RWPE1 (cell line): ENCODE measurements at places on chromosomes 12 and 14.

DNA sequence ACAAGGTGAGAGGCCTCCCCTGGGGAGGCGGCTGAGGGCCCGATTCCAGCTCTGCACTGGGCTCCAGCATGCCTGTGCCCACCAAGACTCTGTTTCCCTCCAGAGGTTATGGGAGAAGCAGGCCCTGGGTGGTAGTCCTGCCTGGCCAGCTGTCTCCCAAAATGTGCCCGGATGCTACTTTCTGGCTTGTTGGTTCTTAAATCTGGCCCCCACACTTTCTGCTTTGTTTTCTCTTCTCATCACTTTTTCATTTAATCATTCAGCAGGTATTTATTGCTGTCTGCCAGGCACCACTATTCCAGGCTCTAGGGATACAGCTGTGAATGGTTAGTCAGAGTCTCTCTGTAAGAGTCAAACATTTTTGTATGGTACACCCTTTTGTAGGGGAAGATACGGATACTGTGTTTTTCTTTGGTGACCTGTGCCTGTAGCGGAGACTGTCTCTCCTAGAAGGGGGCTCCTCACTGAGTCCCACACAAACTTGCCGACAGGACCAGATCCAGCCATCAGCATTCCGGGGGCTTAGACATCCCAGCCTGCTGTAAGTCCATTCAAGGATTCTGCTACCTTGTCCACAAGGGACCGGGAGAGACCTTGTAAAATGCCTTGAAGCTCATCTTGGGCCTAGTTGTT lies 3.8 kb downstream of the DHRS2 start:
- DNase-seq = no peak

GRCh38 chr12:115370650-115371049 lies 686.7 kb upstream of the TBX3 start:
- DNase-seq = no peak

DNA sequence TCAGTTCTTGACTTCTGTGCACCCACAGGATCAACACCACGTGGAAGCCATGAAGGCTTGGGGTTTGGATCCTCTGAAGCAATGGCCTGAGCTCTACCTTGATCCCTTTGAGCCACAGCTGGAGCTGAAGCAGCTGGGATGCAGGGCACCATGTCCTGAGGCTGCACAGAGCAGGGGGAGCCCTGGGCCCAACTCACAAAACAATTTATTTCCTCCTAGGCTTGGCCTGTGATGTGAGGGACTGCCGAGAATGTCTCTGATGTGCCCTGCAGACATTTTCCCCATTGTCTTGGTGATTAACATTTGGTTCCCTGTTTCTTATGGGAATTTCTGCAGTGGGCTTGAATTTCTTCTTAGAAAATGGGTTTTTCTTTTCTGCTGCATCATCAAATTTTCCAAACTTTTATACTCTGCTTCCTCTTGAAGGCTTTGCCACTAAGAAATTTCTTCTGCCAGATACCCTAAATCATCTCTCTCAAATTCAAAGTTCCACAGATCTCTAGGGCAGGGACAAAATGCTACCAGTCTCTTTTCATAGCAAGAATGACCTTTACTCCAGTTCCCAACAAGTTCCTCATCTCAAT lies 288.2 kb downstream of the CCDC59 start:
- DNase-seq = no peak

GRCh38 chr12:54147186-54147585 lies 41.6 kb downstream of the SMUG1 start:
- DNase-seq = no peak

DNA sequence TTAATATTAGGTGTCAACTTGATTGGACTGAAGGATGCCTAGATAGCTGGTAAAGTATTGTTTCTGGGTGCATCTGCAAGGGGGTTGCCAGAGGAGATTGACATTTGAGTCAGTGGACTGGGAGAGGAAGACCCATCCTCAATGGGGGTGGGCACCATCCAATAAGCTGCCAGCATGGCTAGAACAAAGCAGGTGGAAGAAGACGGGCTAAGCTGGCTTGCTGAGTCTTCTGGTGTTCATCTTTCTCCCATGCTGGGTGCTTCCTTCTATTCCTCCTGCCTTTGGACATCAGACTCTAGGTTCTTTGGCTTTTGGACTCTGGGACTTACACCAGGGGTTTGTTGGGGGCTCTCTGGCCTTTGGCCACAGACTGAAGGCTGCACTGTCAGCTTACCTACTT lies 87.4 kb downstream of the SLC38A1 start:
- DNase-seq = no peak

DNA sequence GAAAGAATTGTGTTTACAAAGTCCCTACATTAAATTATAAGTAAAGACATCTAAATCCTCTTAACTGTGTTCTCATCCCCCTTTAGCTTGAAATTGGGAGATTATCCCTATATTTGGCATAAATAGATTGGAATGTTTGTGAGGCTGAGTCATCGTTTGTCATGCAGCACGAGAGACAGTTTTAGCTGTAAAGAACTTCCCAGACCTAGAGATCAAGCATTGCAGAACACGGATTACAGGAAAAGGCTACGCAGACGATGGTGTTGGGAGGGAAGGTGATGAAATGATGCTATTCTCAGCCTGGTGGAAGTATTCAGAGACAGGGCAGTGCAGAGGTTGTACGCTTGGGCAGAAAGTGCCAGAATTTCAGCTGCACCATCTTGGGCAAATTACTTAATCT lies 93.8 kb downstream of the PTPRB start:
- DNase-seq = peak; percentile 75

DNA sequence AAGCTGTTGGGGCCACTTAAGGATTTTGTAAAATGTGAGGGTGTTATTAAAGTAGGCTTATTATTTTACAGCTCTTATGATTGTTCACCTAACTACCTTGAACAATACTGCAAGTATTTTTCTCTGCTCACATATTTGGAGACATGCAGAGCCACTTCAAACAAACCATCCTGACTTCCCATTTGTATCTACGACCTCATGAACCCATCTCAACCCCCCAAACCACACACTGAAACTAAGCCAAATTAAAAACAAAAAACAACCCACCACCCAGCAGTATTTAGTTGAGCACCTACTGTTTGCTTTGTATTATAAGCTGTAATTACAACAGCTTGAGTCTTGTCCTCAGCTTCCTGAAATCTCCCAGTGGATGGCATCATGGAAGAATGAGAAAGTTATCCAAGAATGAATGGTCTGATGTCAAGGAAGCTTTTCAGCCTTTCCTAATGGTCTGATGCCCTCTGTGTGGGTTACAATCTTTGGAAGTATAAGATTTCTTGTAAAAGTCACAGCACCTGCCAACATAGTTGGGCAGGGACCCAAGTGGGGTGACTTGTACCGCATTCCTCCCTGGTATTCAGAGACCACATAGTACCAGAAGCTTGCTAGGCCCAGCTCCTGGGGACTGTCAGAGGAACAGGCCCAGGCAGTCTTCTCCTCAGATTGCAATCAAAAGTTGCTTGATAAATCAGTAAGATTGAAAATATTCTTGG lies 416.6 kb downstream of the ZFP36L1 start:
- DNase-seq = no peak

DNA sequence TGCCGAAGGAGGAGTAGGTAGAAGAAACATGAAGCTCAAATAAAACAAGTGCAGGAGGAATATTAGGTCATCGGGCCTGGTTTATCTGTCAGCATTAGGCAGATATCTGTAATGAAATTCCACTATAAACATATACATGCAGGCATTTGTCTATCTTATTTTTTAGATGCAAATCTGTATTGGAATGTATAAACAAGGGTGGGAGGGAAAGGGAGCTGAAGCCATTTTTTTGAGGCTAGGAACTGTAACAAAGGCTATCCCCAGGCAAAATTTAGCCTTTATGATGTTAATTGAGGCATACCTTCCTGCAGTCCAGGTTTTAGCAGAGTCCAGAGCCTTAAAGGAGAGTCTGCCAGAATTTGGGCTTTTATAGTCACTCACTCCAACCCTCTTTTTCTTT lies 72.5 kb downstream of the PHLDA1 start:
- no peak for DNase-seq

DNA sequence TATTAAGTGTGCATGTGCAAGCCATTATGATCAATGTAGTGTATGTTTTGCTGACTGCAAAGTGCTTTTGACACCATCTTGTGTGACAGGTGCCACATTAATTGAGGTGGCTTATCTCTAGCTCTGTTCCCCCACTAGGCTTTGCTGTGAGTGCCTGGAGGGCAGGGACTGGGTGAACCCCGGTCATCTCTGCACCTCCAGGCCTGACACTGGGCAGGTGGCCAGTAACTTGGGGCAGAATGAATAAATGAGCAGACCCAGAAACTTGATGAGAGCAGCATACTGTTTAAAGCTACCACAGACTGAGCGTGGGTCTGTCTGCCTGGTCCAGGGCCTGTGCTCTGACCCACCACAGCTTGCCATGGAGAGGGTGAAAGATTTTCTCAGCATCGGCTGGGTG lies 151.6 kb downstream of the CALM1 start:
- DNase-seq = no peak

- no peak for DNase-seq
Observed at GRCh38 chr14:67436006-67436866, 24.3 kb upstream of the PLEK2 start.

- no peak for DNase-seq
Observed at GRCh38 chr12:6786416-6787094, 2.8 kb upstream of the CD4 start.

GRCh38 chr12:101697930-101698799 lies 725 bp downstream of the CHPT1 start:
- peak; percentile 41 for DNase-seq

GRCh38 chr14:94614802-94615201 lies 2.6 kb downstream of the SERPINA3 start:
- DNase-seq = no peak

- peak; percentile 52 for DNase-seq
Observed at GRCh38 chr14:35046751-35047536, 872 bp downstream of the FAM177A1 start.

- DNase-seq = no peak
Observed at GRCh38 chr14:60655119-60655897, 6.0 kb upstream of the SIX1 start.

DNA sequence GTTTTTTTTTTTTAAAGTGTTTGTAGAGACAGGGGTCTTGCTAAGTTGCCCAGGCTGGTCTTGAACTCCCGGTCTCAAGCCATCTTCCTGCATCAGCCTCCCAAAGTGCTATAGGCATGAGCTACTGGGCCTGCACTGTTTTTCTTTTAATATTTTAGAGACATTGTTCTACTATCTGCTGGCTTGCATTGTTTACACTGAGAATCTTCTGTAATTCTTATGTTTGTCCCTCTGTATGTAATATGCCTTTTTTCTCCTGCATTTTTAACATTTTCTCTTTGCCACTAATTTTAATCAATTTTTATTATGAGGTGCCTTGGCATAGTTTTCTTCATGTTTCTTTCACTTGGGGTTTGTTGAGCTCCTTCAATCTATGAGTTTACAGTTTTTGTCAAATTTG lies 15.4 kb upstream of the BCAT1 start:
- no peak for DNase-seq

DNA sequence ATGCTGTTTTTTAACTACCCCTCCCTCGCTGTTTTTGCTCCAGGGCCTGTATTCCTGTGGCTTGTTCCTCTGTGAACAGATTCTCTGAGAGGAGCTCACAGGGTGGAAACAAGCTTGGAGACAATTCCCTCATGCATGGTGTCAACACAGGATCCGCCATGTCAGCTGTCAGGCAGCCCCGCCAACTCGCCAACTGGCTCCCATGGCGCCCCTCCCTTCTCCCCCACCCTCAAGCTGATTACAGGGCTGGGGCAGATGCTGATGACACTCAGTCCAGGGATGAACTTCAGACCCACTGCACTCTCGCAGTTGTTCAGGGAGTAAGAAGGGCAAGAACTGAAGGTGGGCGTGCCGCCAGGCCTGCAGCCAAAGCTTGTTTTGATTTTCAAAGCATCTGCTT lies 229.9 kb downstream of the NTF3 start:
- DNase-seq = no peak

- DNase-seq = no peak
Observed at GRCh38 chr12:26157001-26157400, 32.2 kb upstream of the BHLHE41 start.

DNA sequence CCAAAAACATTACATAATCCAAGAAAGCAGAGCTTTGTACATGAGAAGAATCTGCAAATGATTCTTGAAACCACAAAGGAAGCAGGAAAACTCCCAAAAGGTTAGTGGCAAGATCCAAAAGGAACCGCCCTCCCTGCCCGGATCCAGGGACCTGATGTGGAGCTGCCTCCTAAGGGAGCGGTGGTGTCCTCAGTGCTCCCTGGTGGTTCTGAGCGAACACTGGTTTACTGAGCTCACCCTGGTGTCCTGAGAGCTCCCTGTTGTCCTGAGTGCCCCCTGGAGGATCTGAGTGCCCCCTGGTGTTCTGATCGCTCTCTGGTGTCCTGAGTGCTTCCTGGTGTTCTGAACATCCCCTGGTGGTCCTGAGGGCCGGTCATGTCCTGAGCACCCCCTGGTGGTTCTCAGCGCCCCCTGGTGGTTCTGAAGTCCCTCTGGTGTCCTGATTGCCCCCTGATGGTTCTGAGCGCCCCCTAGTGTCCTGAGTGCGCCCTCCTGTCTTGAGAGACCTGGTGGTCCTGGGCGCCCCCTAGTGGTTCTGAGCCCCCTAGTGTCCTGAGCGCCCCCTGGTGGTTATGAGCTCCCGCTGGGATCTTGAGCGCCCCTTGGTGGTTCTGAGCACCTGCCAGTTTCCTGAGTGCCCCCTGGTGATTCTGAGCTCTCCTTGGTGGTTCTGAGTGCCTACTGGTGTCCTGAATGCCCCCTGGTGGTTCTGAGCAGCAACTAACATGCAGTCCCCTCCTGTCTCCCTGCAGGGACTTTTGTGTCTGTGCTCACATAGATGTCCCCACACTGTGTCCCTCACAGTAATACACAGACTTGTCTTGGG lies 891.1 kb downstream of the TMEM121 start:
- no peak for DNase-seq

GRCh38 chr12:120495186-120495730 lies 655 bp upstream of the DYNLL1 start:
- DNase-seq = peak; percentile 9

GRCh38 chr12:20716037-20716436 lies 20.9 kb downstream of the SLCO1C1 start:
- no peak for DNase-seq

GRCh38 chr14:91862417-91862816 lies 4.9 kb downstream of the TC2N start:
- no peak for DNase-seq

- no peak for DNase-seq
Observed at GRCh38 chr12:31233061-31233730, 92.8 kb downstream of the SINHCAF start.
